ENCODE measurements at places on chromosomes 7 and 10. TPM values are rescaled to one million over a fixed set of nuclear protein-coding genes. Genes with fewer than 3 reads are reported as not detected.

The LEP gene
- total RNA-seq, result not detected

The SLC12A9 gene
- 20.0 TPM for total RNA-seq

The PLXNA4 gene
- total RNA-seq, result 27.7 TPM

The AQP1 gene
- total RNA-seq, result 1,768 TPM

The TMEM176B gene
- total RNA-seq, result 25.2 TPM

The TFPI2 gene
- 19.8 TPM for total RNA-seq

The NUTM2E gene
- total RNA-seq, result not detected

The MARCHF5 gene
- 29.1 TPM for total RNA-seq

The OLAH gene
- not detected for total RNA-seq

The LCOR gene
- 23.3 TPM for total RNA-seq
